ENCODE measurements at places on chromosomes 2 and 18.

GRCh38 chr2:53787614-53788289 lies 908 bp downstream of the ERLEC1 start:
- peak; percentile 8 for DNase-seq

GRCh38 chr2:177316756-177317155 lies 52.2 kb upstream of the NFE2L2 start:
- no peak for DNase-seq

DNA sequence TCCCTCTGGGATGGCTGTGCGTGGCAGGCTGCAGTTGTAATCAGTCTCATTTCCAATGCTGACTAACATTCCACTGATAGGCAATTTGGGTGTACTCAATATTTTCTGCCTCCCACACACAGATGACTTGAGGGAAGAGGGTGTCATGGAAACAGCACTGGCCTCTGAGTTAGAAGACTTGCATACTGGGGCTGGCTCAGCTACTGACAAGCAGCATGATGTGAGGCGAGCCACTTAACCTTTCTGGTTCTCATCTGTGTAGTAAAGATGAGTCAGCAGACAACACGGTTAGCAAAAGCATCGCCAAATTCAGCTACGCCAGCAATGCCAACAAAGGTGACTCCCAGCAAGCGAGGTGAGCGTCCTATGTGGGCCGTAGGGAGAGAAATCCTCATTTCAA lies 73.5 kb downstream of the COLEC12 start:
- no peak for DNase-seq

DNA sequence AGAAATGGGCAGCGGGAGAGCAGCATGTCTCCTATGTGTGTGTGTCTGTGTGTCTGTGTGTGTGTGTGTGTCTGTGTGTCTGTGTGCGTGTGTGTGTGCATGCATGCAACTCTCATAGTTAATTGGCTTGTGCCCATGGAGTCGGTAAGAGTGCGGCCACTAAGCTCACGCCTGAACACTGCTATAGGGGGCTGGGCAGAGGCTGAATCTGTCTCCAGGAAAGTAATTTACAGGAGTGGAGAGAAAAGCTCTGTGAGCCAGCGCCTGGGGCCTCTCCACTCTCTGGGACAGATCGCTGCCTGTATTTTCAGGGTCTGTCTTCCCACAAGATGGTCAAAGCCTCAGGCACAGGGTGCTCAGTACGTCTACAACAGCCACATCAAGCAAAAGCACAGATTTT lies 553.4 kb downstream of the TNS1 start:
- DNase-seq = no peak

GRCh38 chr2:77910136-77910535 lies 388.0 kb upstream of the LRRTM4 start:
- no peak for DNase-seq

- no peak for DNase-seq
These were observed 650.9 kb downstream of the CCDC85A start for GRCh38 chr2:56834686-56835085.

DNA sequence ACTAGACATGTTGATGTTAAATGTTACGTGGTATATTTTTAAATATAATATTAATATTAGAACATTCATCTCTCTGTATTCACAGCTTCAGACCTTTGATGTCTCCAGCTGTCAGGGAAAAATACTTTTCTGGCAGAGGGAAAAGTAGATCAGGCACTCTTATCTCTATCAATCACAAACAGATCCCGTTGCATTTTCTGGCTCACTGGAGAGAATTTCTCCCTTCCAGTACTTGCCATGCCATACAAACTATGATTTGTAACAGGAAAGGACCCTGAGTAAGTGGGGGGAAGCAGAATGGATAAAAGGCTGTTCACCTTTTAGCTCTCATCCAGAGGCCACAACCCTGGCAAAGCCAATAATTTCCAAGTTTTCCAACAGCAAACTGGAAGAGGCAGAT lies 158.0 kb downstream of the TCF4 start:
- no peak for DNase-seq

- no peak for DNase-seq
These were observed 83.7 kb upstream of the RBM44 start for GRCh38 chr2:237714690-237715458.

DNA sequence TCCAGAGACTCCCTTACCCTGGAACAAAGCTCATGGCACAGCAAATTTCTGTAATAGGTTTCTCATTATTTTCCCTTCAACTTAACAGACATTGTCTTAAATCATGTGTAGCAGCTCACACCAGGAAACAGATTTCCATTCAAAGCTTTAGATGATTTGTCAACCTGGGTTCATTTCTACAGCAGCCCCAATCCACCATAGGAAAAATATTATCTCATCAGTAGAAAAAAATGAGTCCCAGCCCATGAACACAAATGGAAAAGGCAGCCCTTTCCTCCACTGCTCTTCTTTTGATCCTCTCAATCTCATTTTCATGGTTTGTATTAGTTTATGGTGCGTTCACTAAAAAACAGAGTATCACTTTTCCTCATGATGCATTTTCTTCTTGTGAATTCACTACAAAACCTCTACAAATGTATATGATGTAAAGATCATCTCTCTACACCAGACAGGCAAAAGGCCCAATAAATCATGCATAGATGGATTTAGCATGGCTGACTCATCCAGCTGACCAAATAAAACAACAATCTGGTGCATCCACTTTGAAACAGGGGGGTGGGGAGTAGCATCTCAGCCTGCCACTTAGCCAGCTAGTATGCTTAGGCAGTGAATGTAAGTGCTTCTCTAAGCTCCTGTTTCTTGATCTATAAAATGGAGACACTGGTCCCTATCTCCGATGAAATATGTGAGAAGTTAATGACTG lies 78.6 kb downstream of the SATB2 start:
- no peak for DNase-seq

GRCh38 chr2:241577413-241578122 lies 19.0 kb downstream of the BOK start:
- DNase-seq = no peak

DNA sequence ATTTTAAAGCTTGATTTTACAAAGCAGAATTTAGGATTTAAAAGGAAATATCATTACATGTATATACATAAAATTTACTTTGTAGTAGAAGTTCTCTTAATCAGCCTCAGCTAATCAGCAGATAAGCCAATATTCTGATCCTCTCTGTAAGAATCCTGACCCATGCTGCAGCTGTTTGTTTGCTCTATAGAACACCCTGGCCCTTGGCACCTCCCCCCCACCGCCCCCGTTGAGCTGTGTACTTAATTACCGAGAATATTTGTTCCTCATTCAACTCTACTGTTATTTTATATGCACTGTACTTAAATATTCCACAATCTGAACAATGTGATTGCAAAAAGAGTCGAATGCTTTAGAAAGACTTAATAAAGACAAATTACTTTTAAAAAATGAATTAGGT lies 98.0 kb downstream of the EVA1A start:
- no peak for DNase-seq

DNA sequence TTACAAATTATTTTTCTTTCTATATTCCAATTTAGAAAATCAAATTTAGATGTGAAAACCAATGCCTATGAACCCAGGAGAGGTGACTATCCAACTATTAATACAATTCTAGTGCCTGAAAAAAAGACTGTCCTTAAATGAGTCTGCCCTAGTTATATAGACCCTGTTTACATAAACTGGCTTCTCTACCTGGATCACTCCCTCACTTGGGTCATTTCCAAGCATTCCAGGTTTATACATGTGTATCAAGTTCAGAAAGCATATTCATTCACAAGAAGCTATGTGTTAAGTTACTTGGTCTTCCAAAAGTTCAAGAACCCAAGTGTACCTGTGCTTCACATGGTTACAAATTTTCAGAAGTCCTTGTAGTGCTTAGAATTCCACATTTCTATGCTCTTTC lies 8.3 kb downstream of the ZNF385B start:
- no peak for DNase-seq

DNA sequence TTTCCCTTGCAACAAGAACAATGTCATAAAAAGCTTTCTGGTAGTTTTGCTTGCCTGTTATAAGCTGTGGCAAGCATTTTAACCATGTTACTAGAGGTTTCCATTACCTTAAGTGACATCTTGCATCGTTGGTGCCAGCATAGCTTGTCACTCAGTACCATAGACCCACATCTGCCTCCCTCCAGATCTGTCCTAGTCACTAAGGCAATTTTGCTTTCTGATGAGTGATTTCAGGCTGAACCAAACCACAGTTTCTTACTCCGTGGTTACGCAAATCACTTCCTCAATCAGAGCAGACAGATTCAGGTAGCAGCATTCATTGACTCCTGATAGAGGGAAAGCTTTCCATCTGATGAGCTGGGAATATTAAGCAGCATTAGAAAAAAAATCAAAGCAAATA lies 1057.5 kb upstream of the FAM98A start:
- DNase-seq = no peak

DNA sequence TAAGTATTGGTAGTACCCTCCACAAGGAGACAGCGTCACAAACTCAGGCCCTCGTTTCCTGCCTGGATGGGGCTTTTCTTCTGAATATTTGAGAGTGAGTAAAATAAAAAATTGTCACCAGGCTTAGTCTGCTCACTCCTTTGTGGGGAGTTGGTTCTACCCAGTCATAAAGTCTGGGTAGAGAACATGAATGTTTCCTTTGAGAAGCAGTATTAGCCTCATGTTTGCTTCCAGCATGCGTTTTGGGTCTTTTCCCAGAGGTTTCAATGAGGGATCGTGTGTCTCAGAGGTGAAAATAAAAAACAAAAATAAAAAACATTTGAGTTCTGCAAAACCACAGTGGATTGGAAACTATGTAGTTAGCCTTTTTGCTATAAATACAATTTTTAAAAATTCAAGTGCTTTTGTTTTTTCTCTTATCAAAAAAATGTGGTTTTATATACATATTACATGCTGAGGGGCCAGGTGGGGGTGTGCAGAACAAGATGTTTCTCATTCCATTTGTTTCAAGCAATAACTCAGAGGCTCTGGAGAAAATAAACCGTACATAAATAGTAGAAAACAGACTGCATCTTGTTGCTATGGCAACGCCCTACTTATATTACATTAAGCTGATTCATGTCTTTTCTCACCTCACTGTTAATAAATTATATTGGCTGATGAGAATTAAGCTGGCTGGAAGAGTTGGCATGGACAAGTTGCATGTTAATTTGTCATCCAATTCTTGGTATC lies 225.4 kb upstream of the FBXO11 start:
- no peak for DNase-seq

GRCh38 chr2:33034784-33035183 lies 88.0 kb downstream of the LTBP1 start:
- no peak for DNase-seq

- no peak for DNase-seq
These were observed 576.4 kb upstream of the PIK3C3 start for GRCh38 chr18:41378598-41378997.

All from activated T-cell treated with anti-CD3 and anti-CD28 coated beads for 4 hours (primary cell).